Effector memory CD8-positive, alpha-beta T cell (primary cell): ENCODE measurements at places on chromosomes 7 and 10.

GRCh38 chr10:71973777-71974488 lies 9.7 kb downstream of the CHST3 start:
- peaks cover 3% of the 10 kb centered on the region for H3K36me3 ChIP-seq
- H3K4me1 ChIP-seq = no peaks in the 10 kb centered on the region
- H3K27ac ChIP-seq = no peak overlapping the region
- peaks cover 25% of the 10 kb centered on the region for H3K27me3 ChIP-seq

GRCh38 chr7:32379510-32380112 lies 110.6 kb downstream of the LSM5 start:
- peaks cover 32% of the 10 kb centered on the region for H3K27me3 ChIP-seq
- no peaks in the 10 kb centered on the region for H3K4me1 ChIP-seq
- no peaks in the 10 kb centered on the region for H3K36me3 ChIP-seq
- H3K4me3 ChIP-seq = no peak overlapping the region
- no peak overlapping the region for H3K27ac ChIP-seq

- H3K27ac ChIP-seq = no peak overlapping the region
- no peak overlapping the region for H3K4me3 ChIP-seq
- no peak for DNase-seq
- H3K27me3 ChIP-seq = peaks cover 11% of the 10 kb centered on the region
- no peaks in the 10 kb centered on the region for H3K4me1 ChIP-seq
Measured at GRCh38 chr10:89278034-89278535, 23.8 kb upstream of the IFIT2 start.

GRCh38 chr10:19252531-19252930 lies 203.9 kb downstream of the MALRD1 start:
- no peak overlapping the region for H3K4me3 ChIP-seq
- no peaks in the 10 kb centered on the region for H3K4me1 ChIP-seq
- H3K27ac ChIP-seq = no peak overlapping the region
- no peak for DNase-seq
- no peaks in the 10 kb centered on the region for H3K27me3 ChIP-seq

- no peak overlapping the region for H3K27ac ChIP-seq
- H3K4me3 ChIP-seq = no peak overlapping the region
- peaks cover 7% of the 10 kb centered on the region for H3K36me3 ChIP-seq
- peaks cover 6% of the 10 kb centered on the region for H3K4me1 ChIP-seq
- no peak for DNase-seq
Measured at GRCh38 chr7:117130262-117130661, 177.0 kb downstream of the ST7 start.

GRCh38 chr10:18659819-18660535 lies 746 bp downstream of the ARL5B start:
- H3K4me3 ChIP-seq = peak overlapping the region; percentile 92
- peaks cover 25% of the 10 kb centered on the region for H3K36me3 ChIP-seq
- no peak for DNase-seq
- H3K4me1 ChIP-seq = peaks cover 24% of the 10 kb centered on the region
- no peaks in the 10 kb centered on the region for H3K27me3 ChIP-seq

DNA sequence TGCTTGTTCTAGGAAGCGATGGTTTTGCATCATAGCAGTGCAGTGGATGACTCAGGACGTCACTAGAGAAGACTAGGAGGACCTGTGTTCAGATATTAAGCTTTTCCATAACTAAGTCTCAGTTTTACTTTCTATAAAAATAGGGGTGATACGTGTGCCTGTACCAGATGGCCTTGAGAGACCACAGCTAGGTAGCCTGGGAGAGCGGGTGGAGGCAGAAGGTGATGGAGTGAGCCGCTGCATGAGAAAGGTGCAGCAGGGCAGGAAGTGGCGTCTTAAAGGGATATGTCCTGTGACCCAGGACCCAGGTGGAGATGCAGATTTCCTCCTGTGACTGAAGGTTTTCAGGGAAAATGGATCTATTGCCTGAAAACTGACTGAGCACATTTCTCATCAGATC lies 304.9 kb downstream of the CDC14C start:
- no peaks in the 10 kb centered on the region for H3K4me1 ChIP-seq
- no peak for DNase-seq
- no peaks in the 10 kb centered on the region for H3K36me3 ChIP-seq
- H3K4me3 ChIP-seq = no peak overlapping the region
- H3K27me3 ChIP-seq = no peaks in the 10 kb centered on the region

GRCh38 chr7:1210321-1210978 lies 22.2 kb upstream of the UNCX start:
- peaks cover 37% of the 10 kb centered on the region for H3K27me3 ChIP-seq
- no peak for DNase-seq
- no peak overlapping the region for H3K27ac ChIP-seq
- no peaks in the 10 kb centered on the region for H3K36me3 ChIP-seq
- H3K4me3 ChIP-seq = no peak overlapping the region
